ENCODE measurements at places on chromosomes 7 and 10. TPM values are rescaled to one million over a fixed set of nuclear protein-coding genes. Genes with fewer than 3 reads are reported as not detected.

CNPY1 gene
- total RNA-seq = not detected

TRIM50 gene
- not detected for total RNA-seq

GPNMB gene
- total RNA-seq = not detected

PTPRZ1 gene
- total RNA-seq = not detected

- no peak for DNase-seq
These were observed 251.9 kb upstream of the PTER start for GRCh38 chr10:16184906-16185305.

DNA sequence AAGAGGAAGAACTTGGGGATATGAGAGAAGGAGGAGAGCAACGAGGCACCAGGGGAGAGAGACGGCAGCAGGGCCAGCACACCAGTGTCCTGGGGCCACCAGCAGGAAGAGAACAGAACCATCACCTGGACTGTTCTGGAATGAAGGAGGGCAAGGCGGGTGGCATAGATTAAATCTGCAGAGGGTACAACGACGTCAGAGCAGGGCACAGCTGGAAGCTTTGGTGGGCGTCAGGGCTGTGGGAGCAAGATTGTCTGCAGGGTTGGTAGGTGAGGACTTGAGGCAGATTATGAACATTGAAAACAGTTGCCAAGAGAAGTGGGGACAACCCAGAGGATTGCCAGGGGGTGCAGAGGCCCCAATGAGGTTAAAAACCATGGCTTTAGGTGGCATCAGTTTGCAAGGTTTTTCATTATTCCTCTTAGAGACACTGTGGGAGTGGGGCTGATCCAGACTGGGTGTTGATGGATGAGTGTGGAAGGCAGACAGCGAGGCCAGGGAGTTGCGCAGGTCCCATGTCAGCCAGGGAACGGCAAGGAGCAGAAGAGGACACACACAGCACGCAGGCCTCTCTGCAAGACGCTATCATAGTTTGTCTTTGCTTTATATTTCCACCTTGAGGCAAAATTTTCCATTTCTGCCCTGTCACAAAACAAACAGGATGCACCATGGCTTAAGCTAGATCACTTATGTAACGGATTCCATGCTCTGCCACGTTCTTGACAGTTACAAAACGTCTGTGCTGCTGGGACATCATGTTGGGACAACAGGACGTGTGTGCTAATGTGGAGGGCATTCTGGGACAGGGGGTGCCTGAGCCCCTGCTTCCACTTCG, 52.5 kb upstream of the LEP start:
- no peak for DNase-seq

- DNase-seq = no peak
These were observed 198.3 kb downstream of the RPS24 start for GRCh38 chr10:78231939-78232338.

- DNase-seq = no peak
These were observed 244.2 kb downstream of the CREB5 start for GRCh38 chr7:28656529-28656928.

- DNase-seq = no peak
These were observed 1212.8 kb downstream of the REEP3 start for GRCh38 chr10:64733980-64734379.

- no peak for DNase-seq
These were observed 13.9 kb downstream of the MYO1G start for GRCh38 chr7:44964831-44965440.

DNA sequence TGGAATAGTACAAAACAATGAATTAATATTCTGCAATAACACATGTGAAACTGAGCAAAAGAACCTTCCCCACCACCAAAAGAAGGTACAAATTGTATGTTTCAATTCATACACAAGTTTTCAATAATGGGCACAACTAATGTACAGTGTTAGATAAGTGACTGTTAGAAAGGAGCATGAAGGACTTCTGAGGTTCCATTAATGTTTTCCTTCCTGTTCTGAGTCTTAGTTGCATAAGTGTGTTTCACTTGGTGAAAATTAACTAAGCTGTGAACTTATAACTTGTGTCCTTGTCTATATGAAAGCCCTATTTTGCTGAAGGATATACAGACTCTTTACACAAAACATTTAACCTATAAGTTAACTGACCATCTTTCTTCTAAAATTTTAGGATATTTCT, 8.2 kb downstream of the GSAP start:
- no peak for DNase-seq

DNA sequence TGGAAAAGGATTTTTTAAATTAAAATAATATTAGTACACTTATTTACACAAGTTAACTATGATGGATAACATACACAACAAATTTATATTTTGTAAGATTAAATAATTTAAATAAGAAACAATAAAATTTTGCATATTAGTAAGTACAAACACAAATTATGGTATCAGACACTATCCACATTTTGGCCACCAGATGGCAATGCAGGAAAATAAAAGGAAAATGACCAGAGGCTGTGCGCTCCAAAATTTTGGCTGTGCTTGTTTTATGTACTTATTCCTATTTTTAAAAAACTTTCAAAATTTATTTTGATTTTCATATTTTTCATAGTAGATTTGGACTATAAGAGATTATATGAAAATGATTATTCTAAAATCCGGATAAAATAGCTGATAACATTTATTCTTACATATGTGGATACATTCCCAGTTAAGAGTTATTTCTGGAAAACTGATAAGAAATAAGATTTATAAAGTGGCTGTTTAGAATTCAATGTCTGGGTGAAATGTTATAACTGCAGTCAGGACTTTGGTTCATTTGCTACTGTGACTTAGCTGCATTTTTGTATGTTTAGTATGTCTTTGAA, 274.7 kb upstream of the HGF start:
- no peak for DNase-seq

DNA sequence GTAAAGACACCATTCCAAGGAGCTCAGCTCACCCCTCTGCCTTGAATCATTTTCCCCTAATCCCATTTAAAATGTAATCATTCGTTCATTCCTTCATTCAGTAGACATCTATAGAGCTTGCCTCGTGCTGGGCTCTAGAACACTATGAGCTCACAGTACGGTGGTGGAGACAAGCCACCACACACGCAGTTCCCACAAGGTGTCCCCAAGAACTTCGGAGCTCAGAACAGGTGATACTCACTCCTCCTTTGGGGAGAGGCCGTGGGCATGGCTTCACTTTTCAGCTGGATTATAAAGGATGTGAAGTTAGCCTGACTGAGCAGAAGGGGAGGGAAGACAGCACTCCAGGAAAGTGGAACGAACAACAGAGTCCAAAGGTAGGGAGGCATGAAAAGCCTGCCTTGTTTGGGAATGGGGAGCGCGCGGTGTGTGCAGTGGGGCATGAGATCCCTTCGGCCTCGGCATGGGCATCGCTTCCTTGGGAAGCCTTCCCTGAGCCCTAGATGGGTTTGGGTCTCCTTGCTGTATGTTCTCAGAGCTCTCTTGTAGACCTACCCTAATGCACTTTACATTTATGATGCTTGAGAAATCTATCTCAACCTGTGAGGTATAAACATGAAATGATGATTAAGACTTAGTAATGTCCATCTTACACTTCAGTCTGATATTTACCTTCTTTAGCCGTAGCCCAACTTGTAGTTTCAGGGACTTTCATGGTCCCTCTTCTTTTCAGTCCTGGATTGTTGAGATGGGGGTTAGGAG, 809 bp upstream of the OGA start:
- DNase-seq = no peak

DNA sequence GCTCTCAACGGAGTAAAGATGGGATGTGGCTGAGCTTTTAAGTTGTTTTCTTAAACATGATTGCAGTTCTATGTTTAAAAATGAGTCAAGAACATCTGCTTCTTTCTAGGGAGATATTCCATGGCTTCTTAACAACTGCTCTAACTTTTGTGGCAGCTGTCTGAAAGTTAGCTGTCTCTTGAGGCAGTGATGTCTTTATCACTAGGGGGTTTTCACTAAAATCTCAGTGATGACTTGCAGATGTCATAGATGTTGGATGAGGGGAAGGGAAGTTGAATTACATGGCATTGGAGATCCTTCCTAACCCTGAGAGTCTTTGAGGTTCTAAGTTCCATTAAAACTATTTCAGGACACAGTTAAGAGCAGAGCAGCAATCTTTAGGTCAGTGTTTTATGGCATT, 43.5 kb downstream of the PRKG1 start:
- no peak for DNase-seq

DNA sequence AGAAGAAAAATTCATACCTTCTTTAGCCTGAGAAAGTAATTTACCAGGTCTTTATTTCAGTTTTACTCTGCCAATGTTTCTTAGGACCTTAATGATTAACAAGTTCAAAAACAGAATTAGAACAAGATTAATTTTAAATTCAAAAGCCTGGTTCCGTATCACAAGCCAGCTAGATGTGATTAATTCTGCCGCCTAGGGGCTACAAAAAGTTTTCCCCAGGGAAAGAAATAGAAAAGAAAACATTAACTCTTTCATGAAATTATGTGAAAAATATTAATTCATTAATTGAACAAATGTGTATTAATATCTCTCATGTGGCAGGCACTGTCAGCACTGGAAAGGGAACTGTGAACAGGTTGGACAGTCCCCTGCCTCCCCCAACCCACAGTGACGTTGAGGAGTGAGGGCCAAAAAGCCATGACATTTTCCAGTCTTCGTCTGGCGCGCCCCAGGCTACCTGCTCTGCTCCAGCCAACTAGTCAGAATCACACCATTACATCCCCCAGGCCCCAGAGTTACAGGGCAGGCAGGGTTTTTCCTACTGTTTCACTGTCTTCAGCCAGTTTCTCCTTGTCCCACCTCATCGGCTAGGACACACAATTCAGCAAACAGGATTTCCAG, 20.1 kb downstream of the TMEM176A start:
- DNase-seq = no peak

- peak; percentile 27 for DNase-seq
These were observed 218.3 kb downstream of the FAM107B start for GRCh38 chr10:14556285-14556956.
